DMS79 (cell line): ENCODE measurements at places on chromosomes 2 and 18.
A peak's percentile ranks its signal among the peaks of the same experiment; 100 is the strongest.

GRCh38 chr2:98738304-98738703 lies 7.4 kb upstream of the MGAT4A start:
- no peak for DNase-seq

DNA sequence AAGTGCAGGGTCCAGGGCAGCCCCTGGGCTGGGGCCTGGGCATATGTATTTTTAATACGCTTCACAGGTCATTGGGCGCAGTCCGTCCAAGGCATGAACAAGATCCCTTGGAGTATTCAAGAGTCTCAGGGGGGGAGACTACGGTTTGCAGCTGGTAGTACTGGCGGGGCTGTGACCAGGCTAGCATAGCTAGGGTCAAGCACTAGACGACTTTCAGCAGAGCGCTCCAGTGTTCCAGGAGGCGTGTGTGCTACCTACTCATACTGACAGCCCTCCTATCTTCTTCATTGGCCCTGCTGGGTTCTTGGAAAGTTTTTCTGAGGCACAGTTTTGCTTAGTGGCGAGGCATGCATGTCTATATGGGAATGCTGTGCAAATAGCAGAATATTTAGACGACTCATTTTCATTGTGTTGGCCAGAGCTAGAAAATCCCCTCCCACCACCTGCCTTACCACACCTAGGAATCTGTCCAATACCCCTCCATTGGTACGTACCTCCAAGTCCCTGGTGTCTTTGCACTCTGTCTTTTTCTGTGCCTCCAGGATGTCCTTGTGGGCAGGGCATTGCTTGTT lies 68.2 kb downstream of the GLI2 start:
- DNase-seq: peak; percentile 29

GRCh38 chr2:205613970-205614559 lies 68.2 kb upstream of the NRP2 start:
- no peak for DNase-seq

DNA sequence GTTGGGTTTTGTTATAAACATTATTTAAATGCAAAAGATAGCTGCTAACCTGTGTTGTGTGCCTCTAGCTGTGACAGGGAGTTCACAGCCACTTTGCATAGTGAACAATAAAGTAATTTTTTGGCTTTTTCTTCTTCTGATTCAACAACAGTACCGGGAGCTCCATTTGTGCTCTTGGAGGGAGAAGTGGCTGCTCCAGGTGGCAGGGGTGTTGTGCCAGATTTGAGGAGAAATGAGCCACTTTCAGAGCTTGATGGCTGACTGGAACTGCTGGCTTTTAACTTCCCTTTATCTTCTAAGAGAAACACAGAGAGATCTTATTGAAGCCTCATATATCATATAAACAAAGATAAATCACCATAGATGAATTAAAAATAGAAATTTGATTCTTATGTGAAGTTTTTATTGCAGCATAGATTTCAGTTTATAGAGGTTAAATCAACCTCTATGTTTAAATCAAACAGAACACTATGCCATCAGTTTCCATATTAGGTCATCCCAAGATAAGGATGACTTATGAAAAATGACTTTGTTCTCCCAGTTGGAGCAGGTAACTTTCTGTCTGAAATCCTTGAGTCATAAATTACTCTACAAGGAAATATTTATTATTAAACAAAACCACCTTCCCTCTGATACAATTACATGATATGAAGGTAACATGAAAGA lies 182.0 kb upstream of the SESTD1 start:
- DNase-seq: no peak

DNA sequence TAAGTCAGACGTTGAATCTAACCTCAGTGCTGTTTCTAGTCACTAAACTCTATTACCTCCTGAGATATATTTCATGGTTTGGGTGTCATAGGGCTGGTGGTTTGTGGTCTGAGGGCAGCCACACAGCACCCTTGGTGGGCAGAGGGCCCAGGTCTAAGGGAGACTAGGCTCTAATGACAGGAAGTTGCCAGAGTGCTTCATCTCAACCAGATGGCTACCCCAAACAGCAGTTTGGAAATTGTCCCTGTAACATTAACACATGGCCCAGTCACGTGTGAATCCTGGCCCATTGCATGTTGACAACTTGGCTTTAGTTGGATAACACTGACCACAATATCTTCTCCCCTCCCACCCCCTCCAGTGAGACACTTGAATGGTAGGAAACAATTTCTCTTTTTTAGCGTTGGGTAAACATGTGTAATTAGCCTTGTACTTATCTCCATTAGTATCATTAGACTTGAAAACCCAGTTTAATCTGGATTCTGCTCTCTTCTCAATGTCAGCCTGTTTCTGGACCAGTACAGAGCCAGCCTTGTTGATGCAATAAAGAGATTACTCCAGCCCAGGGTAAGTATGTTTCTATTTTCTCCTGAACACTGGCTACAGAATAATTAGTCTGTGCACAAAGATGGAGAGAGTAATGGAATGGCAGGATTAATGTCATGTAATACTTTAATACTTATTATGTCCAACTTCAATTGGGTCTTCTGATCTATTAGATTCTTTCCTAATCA lies 187.8 kb upstream of the SIX3 start:
- peak; percentile 34 for DNase-seq

- no peak for DNase-seq
These were observed 124.1 kb downstream of the LNPK start for GRCh38 chr2:175877845-175878544.

GRCh38 chr2:51441786-51442185 lies 409.9 kb upstream of the NRXN1 start:
- DNase-seq: no peak

- DNase-seq: no peak
These were observed 31.4 kb downstream of the ABCB11 start for GRCh38 chr2:168999668-169000213.

- DNase-seq: no peak
These were observed 7.9 kb upstream of the RNF152 start for GRCh38 chr18:61900504-61901281.

GRCh38 chr2:111642586-111643327 lies 241.2 kb downstream of the ANAPC1 start:
- no peak for DNase-seq

DNA sequence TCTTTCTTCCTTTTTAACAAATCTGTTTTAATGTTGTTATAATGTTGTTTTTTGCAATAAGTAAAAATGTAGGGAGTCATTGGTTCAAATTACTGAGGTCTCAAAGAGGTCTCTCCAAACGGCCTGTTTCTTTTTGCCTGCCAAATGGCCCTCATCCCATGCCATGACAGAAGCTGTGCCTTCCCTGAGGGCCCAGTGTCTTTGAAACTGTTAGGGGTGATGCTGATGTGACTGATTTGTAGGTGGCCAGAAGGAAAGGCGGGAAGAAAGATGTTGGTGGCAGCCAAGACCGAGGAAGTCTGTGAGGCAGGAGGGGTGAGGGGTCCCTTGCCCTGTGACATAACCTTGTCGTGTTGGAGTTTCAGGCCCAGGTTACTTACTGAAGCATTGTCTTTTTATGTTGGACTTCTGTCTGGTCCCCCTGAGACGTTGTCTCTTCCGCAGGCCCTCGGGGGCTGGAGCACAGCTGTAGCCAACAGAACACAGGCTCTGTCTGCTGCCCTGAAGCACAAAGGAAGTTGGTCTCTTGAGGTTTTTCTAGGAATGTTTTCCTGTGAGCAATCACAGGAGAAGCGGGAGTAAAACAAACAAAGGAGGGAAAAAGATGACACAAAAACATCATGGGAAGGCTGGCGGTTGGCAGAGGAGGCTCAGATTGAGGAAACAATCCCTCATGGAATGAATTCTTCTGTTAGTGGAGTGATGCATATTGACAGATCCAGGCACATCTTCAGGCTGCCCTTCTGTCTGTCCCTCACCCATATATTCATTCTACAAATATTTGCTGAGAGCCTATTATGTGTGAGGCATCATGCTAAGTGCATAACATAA lies 4.9 kb upstream of the ST3GAL5 start:
- DNase-seq: no peak

- peak; percentile 16 for DNase-seq
These were observed 506.6 kb upstream of the SPHKAP start for GRCh38 chr2:228688007-228688645.

- no peak for DNase-seq
These were observed 84.9 kb downstream of the TPO start for GRCh38 chr2:1498176-1498575.

DNA sequence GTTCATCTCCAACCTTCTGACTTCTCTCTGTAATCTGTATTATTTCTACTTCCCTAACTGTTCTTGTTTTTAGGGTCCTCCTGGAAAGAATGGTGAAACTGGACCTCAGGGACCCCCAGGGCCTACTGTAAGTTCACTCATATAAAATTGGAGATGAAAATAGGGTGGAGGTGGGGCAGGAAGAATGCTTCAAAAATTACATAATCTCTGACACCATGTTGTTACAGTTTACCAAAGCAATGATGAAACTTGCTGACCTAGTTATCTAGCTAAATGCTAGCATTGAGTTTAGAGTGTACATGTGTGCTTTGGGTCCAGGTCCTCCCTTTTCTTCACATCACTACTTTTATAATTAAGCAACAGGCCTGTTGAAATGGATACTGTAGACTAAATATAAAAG lies 23.1 kb downstream of the COL3A1 start:
- no peak for DNase-seq

DNA sequence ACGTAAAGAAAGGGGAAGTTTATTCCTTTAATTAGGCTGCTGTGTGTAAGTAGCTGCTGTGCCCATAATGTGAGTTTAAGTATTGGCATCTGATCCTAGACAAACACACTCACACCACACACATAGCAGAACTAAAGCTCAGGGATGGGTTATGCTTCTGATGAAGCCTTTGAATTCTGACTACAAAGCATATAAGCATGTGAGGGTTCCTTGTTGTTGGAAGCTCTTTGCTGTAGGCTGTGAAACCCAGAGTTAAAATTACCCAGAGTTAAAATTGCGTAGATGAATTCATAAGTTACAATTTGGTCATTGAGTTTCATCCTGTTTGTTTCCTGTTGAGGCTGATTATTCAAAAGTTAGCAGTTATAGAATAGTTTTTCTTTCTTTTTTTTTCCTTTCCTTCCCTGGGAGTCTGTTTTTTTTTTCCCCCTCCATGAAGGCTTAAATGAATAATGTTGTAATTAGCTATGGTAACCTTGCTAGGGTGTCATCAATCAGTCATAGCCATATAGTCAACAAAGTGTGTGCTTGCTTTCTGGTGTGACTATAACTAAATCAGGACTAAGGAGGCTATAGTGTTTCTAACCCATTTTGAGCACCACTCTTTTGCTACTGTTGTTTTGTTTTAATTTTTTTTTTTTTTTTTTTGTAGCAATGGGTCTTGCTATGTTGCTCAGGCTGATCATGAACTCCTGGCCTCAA lies 426.1 kb downstream of the PARD3B start:
- no peak for DNase-seq

- peak; percentile 67 for DNase-seq
These were observed 35.4 kb downstream of the ANKRD29 start for GRCh38 chr18:23627321-23627720.

DNA sequence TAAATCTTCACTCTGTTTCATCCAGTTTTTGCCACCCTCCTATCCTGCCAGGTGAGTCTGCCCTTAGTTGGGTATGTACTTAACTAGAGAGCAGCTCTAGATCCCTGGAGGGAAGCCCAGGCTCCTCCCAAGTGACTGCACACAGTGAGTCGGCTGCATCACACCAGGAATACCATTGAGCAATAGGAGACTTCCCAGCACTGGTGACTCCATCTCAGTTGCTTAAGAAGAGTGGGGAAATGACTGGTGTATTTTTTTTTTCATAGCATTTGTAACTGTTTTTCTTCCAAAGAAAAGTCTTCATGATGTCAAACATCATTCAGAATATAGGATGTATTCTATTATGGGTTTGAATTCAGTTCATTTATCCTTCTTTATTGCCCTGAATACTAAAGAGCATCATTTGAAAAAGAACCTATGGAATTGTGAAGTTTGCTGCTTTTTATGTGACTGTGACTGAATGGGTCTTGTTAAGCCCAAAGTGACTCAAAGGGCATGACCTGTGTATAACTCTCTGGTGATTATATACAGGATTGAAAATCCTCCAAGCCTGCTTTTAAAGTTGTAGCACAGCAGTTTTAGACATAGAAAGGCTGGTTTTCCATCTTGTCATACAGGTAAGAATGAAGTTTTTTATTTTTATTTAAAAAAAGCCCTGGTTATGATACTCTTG lies 84.3 kb downstream of the MAP3K20 start:
- no peak for DNase-seq

DNA sequence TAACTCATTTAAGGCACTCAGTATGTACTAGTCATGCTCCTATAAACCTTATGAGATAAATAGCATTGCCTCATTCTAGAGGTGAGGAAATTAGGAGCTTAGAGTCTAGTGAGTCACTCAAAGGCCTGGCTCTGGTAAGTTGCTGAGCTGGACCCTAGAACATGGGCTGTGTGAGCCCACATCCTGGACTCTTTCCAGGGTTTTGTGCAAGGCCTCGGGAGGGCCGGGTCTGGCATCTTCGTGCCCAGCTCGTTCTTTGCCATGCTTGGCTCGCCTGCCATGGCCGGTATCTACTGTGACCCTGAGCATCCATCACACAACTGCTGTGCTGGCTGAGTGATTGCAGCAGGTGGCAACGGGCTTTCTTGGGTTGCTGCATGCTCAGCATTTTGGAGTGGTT lies 168.0 kb downstream of the LPIN1 start:
- no peak for DNase-seq
